Stimulated activated CD4-positive, alpha-beta T cell treated with anti-CD3 and anti-CD28 coated beads, Interleukin-2, amount 100 ng/mL, for 4 hours (primary cell): ENCODE measurements at places on chromosomes 7 and 10.

DNA sequence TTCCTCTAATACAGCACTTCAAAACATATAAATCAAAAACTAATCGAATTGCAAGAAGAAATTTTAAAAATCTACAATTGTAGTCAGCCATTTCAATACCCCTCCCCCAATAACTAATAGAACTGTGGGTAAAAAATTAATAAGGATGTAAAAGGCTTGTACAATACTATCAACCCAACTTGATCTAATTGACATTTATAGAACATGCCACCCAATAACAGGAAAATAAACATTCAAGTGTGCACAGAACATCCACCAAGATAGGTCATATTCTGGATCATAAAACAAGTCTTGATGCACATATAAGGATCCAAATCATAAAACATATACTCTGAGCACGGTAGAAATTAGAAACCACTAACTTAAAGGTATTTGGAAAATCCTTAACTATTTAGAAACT lies 4.0 kb upstream of the GPAM start:
- DNase-seq: no peak

DNA sequence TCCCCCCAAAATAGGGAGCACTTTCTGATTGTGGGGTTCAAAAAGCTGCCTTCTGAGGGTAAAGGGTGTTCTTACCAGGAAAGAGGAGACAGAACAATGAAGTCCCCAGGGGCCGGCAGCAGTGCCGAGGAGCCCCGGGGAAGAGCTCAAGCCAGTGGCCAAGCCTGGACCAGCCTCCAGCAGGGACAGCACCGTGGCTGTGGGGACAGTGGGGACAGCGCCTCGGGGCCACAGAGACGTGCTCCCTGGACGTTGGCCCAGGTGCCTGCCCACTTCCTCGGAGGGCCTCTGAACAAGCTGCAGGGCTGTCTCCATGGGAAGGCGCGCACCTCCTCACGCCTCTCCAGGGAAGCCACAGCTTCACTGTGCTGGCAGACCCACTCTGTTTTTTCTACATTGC lies 312.6 kb downstream of the PTPRN2 start:
- no peak for DNase-seq

DNA sequence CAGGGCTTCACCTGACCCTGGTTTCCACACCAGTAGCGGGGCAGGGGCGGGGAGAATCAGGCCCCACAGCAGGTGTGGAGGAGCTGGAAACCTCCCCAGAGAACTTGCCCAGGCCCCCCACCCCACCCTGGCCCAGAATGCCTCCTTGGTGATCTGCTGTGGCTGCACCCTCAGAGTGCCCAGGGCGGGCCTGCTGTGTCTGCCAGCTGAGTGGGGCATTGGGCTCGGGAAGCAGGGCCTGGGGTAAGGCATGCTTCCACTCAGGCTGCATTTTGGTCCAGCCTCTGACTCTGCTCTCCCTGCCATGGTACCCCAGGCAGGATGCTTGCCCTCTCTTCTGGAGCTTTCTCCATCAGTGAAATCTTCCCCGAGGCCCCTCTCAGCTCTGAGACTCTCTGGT lies 1.1 kb upstream of the CRHR2 start:
- no peak for DNase-seq

DNA sequence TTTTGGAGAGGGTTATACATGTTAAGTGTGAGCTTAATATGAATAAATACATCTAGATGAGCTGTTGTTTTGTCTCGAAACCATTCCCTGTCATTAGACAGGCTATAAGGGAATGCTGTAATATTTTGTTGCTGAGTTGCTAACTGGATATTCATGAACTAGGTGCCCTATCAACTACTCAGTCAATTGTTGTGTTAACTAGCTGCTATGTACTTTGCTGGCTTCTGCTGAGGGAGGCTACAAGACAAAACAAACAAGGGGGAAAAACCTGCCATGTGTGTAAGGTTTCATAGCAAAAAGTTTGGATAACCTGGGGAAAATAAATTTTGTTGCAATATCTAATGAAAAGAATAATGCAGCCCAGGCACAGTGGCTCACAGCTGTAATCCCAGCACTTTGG lies 110.4 kb downstream of the CSTF2T start:
- DNase-seq: no peak

DNA sequence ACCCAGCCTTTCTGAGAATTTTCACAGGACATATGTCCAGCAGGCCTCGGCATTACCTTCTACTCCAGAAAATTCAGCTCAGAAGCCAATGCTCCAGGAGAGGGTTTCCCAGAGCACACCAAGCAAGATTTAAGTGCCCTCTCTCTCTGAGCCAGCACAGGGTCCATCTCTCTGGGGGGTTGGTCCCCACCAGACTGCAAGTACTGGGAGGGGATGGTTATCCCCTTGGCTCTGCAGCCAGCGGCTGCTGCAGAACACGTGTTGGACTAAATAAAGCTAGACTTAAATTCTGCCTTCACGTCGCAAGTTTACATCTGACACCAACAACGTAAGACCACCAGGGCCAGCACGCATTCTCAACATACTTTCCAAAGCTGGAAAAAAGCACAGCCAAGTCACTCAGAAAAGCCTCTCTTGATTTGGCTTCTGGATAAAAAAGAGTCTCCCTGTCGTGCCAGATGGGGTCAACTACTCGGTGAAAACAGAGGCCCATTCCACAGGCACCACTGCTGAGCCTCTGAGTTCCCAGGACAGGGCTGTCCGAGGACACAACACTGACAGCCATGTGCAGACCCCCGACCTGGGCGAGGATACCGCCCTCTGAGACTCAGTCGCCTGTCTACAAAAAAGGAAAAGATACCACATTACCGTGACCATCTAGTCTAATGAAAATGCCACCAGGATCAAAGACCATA lies 77.3 kb downstream of the CTBP2 start:
- DNase-seq: no peak

- DNase-seq: no peak
Observed at GRCh38 chr7:70614237-70615045, 517.5 kb upstream of the GALNT17 start.

DNA sequence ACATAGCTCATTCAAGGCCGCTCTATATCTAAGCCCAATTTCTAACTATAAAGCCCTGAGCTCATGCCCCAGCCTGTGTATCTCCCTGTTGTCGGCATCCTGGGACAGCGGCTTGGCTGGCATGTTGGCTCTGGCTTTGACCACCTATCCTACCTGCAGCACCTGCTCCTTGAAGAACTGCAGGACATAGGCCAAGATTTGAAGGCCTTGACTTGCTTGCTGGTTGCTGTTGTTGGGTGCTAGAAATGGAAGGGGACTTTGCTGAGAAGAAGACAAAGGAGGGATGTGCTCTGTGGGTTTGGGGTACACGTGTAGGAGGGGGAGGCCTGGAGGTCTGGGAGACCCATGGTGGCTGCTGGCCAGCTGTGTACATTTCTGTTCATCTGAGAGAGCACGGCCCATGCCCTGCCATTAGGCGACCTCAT lies 11.1 kb downstream of the PNLIPRP2 start:
- DNase-seq: no peak

- no peak for DNase-seq
Observed at GRCh38 chr10:6995831-6996230, 415.0 kb downstream of the SFMBT2 start.

DNA sequence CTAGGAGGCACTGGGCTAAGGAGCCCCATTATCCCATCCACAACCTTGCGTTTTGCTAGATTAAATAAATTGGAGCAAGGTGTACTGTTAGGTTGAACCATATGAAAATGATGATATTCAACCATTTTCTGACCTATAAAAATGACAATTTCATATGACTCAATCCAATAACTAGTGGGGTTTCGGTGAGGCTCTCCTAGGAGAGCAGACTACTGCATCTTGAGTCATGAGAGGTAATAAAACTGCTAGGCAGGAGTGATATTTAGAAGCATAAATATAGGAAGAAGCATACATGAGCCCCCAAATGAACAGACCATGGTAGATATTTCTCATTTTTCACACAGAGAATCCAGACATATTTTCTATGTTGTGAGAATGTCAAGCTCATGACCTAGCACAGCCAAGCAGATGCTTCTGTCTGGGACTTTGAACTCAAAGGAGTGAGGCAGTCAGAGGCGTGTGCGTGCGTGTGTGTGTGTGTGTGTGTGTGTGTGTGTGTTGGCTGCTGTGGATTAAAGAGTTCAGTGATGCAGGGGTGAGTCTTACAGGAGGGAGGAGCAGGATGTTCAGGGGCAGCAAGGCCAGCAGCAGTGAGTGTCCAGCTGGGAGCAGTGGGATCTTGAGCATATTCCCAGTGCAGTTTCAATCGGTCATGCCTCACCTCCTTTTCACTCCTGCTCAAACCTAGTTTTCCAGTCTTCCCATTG lies 17.8 kb upstream of the WDR11 start:
- DNase-seq: no peak

GRCh38 chr7:24896031-24896501 lies 83.9 kb downstream of the OSBPL3 start:
- no peak for DNase-seq

DNA sequence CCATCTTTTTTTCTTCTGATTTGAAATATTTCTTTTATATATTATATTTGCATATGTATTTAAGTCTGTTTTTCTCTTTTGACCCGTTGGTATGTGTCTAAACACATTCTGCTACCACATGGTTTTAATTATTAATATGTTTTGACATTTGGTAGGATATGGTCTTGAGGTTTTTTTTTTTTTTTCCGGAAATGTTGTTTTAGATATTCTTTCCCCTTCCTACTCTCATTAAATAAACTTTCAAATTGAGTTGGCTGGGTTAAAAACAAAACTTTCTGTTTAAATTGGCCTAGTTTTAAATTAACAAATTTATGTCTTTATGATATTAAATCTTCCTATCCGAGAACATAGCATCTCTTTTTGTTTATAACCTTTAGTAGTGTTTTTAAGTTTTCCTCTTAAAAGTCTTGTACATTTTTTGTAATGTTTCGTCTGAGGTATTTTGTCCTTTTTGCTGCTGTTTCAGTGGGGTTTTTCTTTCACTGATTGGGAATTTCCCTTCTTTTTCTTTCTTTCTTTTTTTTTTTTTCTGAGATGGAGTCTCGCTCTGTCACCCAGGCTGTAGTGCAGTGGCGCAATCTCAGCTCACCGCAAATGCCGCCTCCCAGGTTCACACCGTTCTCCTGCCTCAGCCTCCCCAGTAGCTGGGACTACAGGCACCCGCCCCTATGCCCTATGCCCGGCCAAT lies 25.4 kb downstream of the STAM start:
- DNase-seq: no peak

DNA sequence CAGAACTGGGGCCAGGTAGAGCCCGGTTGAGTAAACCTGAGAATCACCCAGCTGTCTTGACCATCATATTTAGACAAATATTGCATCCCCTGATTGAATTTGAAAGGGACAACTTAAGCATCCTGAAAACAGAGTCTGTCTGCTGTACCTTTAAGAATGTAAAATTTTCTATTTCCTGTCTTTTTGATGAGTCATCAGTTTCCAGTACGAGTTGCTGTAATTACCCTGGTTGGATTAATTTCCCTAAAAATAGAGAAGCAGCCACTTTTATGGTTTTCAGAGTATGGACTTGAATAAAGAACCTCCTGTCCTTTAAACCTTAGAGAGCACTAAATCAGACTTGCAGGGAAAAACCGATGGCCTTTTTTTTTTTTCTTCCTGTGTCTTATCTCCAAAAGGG lies 164.6 kb upstream of the SH2B2 start:
- no peak for DNase-seq

DNA sequence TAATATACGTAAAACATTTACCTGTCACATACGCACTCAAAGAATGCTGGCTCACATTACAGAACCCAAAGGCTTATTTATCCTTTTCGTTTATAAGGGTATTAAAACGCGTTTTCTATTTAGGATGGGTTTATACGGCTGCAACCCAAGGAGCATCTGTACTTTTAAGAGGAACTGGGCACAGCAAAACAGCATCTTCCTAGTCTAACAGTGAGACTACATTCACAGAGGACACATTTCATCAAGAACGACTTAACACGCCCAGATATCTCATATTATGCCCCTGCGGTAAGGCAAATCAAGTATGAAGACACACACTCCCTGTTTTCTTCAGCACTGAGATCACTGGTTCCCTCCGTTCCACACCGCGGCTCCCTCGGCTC lies 533 bp upstream of the DMTF1 start:
- DNase-seq: no peak

DNA sequence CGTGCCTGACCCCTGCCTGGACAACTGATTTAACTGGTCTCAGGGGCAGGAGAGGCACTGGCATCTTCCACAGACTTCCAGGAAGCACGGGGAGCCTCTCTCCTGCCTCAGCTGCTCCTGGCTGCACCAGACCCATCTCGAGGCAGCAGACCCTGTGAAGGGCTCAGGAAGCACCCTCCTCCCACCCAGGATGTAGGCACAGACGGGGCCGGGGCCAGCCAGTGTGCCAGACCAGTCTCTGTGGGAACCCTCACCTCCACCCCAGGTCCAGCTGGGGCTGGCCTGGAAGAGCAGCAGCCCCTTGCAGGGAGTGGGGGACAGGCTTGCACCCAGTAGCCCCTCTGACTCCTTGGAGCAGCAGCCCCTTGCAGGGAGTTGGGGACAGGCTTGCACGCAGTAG lies 56.3 kb downstream of the RASGEF1A start:
- DNase-seq: no peak

DNA sequence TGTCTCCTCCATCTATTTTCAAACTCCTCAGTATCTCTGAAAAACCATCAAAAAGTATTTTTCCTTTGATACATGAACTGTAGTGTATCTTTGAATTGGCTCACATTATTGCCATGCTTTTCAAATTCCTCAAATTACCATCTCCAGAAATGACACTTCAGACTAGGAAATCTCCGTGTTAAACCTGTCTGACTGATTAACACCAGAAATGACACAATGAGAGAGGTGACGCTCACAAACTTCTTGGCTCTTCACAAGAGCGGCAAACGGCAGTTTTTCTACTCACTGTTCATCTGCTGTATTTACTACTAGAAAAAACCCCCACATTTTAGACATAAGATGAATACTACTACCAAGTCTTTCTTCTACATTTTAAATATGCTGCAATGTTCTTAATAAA lies 56.6 kb downstream of the MKX start:
- no peak for DNase-seq

DNA sequence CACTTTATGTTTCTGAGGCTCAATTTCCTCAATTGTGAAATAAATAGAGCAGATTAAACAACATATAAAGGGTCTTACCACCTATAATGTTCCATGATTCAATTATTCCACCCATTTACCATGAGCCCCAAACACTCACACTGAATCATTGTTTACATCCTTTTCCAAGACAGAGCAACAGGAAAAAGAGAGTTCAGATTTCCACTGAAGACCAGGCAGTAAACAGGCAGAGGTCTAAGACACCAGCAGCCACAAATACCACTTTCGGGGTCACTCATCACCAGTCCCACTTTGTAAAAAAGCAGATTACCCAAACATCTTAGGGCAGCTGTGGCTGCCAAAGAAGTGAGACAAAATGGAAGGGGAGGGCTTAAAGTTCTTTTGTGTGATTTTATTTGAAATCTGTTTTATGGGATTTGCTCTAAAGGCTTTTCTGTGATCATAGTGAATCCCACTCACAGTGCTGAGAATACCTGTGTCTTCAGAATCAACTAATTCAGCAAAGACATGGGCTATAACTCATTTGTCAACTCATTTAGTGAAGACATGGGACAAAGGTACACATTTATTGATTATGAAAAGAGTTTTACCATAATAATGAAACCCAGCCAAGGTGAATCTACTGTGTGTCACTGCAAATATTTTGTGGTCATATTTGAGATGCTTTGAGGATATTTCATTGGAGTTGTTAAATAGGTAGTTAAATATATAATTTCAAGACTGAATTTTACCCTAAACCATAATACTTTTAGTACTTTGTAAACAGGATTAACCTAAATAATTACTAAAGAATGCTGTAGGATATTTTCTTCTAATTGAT lies 24.8 kb upstream of the DLD start:
- DNase-seq: no peak
